GF-D8 (cell line): ENCODE measurements at places on chromosomes 11 and 22.

DNA sequence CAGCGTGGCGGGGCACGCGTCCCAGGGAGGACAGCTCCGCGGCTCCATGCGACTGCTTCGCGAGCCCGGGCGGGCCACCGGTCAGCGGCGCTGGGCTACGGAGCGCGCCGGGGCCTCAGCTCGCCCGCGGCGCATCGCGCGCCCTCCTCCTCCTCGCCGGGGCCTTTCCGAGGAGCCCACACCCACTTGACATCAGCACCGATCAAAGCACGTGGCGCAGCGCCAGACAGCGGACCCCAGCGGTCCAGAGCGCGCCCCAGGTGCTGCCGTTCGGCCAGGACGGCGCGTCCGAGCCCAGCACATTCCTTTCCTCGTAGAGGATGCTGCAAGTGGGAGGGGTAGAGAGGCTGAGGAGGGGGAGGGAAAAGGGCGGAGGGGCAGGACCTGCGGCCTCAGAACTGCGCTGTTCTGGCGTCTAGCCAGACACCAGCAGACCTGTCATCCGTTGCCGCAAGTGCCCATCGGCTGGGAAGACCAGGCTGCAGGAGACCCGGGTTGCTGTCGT lies 88.6 kb downstream of the PLEKHA7 start:
- DNase-seq, result no peak

DNA sequence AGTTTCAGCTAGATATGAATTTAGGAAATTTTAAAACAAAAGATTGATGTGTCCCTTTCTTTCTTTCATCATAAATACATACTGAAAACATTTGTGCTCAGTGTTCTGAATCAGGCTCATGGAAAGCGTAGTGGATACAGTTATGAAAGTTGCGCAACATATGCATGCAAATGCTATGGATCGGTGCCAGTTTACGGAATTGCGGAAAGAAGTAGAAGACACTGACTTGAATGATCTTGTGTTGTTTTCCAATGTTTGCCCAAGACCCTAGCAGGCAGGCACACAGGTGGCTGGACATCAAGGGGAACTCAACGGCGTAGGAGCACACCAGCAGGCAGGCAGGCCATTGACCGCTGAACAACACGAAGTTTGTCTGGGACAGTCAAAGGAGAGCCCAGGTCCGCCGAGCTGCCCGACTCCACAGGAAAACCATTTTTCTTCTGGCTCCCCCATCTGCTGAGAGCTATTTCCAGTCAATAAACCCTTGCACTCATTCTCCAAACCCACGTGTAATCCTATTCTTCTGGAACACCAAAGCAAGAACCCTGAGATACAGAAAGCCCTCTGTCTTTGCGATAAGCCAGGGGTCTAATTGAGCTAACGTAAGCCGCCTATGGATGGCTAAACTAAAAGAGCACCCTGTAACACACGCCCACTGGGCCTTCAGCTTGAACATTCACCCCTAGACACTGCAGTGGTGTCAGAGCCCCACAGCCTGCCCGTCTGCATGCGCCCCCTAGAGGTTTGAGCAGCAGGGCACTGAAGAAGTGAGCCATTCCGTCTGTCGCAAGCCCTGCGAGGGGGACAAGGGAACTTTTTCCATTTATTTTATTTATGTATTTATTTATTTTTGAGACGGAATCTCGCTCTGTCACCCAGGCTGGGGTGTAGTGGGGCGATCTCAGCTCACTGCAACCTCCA lies 7.4 kb upstream of the BIRC3 start:
- DNase-seq, result no peak

DNA sequence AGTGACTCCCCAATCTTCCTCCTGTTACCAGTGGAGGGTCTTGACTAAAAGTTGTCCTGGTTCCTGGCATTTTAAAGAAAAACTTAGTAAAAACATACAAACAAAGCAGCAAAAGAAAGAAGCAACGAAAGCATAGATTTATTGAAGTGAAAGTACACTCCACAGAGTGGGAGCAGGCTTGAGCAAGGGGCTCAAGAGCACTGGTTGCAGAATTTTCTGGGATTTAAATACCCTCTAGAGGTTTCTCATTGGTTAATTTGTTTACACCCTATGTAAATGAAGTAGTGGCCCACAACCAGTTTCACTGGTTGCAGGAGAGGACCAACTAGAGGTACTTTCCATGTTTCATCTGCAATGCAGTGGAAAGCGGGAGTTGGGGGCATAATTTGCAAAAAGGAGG lies 10.7 kb downstream of the FAM111B start:
- DNase-seq, result no peak

GRCh38 chr22:26313291-26313690 lies 115.8 kb upstream of the ASPHD2 start:
- DNase-seq, result no peak

GRCh38 chr11:131976021-131976420 lies 605.6 kb downstream of the NTM start:
- DNase-seq, result no peak

GRCh38 chr11:45388472-45388871 lies 102.3 kb upstream of the SYT13 start:
- DNase-seq, result no peak

DNA sequence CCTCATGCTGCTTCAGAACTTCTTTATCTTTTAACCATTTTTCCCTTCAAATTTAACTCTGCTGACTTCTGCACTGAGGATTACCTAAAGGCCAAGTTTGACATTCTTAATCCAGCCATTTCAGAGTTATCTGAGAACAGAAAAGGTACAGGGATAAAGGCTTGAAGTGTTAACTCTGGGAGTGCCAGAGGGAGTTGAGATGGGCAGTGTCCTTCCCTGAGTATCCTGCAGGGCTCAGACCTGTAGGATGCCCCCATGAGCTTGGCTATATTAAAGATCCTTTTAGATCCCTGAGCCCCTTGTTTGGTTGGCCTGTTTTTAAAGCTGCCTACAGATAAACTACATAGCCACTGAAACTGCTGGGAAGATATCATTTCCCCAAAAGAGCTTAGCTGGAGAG lies 268.4 kb upstream of the KIRREL3 start:
- no peak for DNase-seq

GRCh38 chr22:46803031-46803880 lies 40.8 kb downstream of the TBC1D22A start:
- DNase-seq, result no peak

- DNase-seq, result no peak
These were observed 36.8 kb upstream of the APOA1 start for GRCh38 chr11:116874251-116874650.

DNA sequence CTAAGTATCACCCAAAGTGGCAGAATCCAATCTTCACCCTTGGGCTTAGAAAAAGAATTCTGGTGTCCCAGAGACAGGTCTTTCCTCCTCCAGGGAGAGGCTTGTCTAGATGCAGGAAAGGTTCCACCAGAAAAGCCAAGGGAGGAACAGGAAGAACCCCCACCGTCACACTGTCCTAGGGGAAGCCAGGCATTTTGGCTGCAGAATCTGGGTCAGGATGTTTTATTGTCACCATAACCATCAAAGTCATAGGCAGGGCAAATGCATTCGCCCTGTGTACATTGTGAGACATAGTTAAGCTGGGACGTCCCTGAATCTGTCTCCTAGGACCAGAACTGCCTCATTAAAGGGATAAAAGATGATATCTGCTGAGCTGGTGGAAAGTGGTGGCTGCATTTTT lies 590.5 kb downstream of the OPCML start:
- no peak for DNase-seq

DNA sequence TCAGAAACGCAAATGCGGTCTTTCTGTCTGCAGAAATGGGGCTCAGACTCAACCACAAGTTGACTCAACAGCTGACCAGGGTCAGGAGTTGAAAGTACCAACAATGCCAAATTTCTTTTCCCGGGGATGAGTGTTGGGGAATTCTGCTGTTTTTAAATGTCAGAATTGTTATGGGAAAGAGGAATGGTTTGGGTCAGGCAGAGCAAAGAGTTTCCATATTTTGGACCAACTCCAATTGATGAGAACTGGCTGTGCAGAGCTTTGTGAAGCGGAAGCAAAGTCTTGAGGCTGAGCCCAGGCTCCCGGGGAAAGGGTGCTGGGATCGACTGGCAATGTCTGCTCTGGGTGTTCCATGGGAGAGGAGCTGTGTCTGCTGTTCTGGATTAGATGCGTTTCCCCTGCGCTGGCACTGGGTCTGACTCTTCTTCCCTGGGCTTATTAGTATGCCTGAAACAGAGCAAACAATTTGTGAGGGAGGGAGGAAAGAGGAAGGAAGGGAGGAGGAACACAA lies 36.2 kb downstream of the TXN2 start:
- no peak for DNase-seq

- no peak for DNase-seq
These were observed 48.3 kb upstream of the PAK1 start for GRCh38 chr11:77522215-77522614.
